ENCODE measurements at places on chromosomes 13 and 19.

GRCh38 chr13:61672756-61673155 is 257.1 kb upstream of the PCDH20 start:
- no peak for DNase-seq

- no peak for DNase-seq
Observed at GRCh38 chr19:1417145-1417544, 9.8 kb downstream of the DAZAP1 start.

DNA sequence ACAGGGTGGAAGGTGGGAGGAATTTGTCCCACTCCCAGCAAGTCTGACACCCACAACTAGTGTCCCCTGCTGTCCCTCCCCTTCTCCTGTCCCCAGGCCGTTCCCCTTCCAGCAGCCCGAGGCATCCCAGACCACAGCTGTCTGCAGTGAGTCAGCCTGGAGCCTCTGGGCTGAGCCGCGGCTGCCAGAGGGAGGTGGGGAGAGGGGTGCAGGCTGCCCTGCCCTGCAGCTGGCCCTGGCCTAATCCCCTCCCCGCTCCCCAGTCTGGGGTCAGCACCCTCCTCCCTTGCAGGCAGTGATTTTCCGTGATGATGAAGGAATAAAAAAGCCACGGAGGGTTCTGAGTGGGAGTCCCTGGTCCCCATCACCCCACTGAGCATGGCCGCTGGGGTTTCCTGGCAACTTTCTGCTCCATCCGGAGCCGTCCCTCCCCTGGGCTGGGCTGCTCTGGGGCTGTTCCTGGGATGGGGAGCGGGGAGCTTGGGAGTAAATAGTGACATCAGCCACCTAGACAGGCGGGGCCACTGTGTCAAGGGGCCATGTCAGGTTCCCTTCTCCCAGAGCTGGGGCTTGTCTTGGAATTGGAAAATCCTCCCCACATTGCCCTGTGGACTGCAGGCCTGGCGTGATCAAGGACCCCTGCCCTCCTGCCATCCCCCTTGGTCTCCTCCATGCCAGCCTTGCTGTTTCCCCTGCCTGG is 16.8 kb downstream of the SPC24 start:
- peak; percentile 81 for DNase-seq

DNA sequence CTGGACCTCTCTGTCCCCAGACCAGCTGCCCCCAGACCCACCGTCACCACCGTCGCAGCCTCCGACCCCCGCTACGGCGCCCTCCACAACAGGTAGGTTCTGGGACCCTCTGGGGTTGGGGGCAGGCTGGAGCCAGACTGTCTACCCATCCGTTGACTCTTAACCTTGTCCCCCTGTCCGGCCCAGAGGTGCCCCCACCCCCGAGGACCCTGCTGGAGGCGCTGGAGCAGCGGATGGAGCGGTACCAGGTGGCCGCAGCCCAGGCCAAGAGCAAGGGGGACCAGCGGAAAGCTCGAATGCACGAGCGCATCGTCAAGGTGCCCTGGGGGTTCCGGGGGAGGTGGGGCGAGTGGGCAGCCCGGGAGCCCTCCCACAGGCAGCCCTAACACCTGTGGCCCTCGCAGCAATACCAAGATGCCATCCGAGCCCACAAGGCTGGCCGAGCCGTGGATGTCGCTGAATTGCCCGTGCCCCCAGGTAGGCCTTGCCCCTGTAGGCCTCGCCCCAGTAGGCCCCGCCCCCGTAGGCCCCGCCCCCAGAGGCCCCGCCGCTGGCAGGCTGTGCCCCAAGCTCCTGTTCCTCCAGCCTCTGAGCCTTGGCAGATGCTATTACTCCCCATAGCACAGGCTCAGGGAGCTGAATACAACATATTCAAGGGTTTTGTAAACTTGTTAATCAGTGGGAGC is 12.9 kb downstream of the CC2D1A start:
- no peak for DNase-seq

DNA sequence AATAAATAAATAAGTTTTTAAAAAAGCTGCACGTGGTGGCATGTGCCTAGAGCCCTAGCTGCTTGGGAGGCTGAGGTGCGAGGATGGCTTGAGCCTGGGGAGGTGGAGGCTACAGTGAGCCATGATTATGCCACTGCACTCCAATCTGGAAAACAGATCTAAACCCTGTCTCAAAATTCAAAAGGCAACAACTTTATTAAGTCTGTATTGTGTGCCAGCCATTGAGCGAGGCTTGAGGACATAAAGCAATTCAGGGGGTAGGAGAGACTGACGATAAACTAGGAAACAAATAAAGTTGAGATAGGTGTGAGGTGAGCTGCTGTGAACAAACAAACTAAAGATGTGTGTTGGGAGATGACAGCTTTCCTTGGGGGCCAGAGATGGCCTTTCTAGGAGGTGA is 8.7 kb downstream of the CELF5 start:
- no peak for DNase-seq

- DNase-seq, result no peak
Observed at GRCh38 chr13:43171489-43171888, 148.1 kb downstream of the DNAJC15 start.

GRCh38 chr19:17227798-17228367 is 1.9 kb downstream of the OCEL1 start:
- DNase-seq, result no peak

GRCh38 chr13:95403349-95404140 is 102.3 kb upstream of the ABCC4 start:
- DNase-seq, result no peak

DNA sequence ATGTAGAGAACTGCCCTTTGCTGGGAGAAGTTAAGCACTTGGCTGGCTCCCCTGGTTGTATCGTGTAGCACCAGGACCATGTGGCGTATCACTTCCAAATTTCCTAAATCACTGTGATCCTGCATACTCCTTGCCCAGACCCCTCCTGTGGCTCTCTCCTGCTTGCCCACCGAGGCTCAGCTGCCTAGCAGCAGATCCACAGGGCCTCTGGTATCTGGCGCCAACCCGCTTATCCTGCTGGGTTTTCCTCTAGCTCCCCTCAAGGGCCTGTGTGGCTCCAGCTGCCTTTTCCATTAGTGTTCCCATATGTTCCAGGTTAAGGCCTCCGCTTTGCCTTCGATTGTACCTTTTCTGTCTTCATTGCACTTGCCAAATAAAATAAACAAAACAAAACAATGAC is 16.5 kb downstream of the LRCH1 start:
- no peak for DNase-seq

DNA sequence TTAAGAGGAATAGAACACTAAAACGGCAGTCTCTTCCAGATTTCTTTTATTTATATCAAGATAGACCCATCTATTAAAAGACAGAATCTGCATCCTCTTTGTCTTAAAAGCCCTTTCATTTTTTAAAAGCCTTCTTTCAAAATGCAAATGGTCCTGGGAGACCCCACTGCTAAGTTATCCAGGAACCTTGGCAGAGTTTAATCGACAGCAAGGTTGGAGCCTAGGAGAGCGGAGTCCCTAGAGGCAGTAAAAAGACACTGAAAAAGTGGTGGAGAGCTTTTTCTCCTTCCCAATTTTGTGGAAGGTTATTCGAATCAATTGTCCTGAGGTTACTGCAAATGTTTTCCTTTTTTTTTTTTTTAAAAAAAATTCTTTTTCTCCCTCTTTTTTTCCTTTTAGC is 294.7 kb downstream of the NALCN start:
- no peak for DNase-seq

- DNase-seq, result peak; percentile 66
Observed at GRCh38 chr13:51619614-51620013, 35.4 kb downstream of the WDFY2 start.

DNA sequence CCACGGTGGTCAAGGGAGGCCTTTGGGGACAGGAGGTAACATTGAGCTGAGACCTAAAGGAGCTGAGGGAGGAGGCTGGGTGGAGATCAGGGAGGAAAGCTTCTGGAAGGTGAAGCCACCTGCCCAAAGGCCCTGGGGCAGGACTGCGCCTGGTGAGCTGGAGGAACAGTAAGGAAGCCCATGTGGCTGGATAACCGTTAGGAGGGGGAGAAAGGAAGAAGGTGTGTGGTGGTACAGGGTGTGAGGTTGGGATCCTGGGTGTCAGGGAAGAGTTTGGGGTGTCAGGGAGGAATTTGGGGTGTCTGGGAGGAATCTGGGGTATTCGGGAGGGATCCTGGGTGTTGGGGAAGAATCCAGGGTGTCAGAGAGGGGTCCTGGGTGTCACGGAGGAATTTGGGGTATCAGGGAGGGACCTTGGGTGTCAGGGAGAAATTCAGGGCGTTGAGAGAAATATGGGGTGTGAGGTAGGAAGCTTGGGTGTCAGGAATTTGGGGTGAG is 695 bp downstream of the TICAM1 start:
- DNase-seq, result no peak

Measured in GM04504 (cell line).